Subcutaneous preadipocyte (primary cell): ENCODE measurements at places on chromosomes 12 and 14. TPM values are rescaled to one million over a fixed set of nuclear protein-coding genes. Genes with fewer than 3 reads are reported as not detected.

BICDL1 gene
- not detected in 2 replicates for total RNA-seq

LHX5 gene
- not detected in 2 replicates for total RNA-seq

SRGAP1 gene
- total RNA-seq, result 32.3 and 45.5 TPM in 2 replicates

TEX22 gene
- total RNA-seq, result 0.20 and 0.73 TPM in 2 replicates

MIP gene
- total RNA-seq, result not detected in 2 replicates

TTC9 gene
- under 0.01 TPM in 1 of 2 replicates, not detected in the other for total RNA-seq
